Fibroblast of skin of scalp (primary cell): ENCODE measurements at places on chromosomes 2 and 18.
A peak's percentile ranks its signal among the peaks of the same experiment; 100 is the strongest.

DNA sequence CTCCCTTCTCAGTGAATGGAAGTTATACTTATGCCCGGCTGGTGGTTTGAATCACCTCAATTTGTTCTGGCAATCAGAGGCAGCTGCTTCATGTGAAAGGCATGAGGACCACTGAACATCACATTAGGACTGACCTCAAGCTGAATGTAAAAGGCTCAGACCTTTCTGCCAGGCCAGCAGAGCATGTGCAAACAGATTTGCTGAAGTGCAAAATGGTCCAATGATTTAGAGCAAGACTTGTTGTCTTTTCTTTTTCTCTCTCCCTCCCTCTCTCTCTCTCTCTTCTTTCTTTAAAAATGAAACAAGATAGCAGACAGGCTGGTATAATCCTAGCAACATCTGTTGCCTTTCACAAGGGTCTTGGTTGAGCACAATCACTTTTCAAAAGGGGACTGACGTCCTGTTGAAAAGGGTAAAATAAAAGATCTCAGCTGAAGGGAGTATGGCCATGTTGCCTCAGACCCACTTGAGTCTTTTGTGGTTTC, 13.3 kb upstream of the CDH7 start:
- no peak for DNase-seq

DNA sequence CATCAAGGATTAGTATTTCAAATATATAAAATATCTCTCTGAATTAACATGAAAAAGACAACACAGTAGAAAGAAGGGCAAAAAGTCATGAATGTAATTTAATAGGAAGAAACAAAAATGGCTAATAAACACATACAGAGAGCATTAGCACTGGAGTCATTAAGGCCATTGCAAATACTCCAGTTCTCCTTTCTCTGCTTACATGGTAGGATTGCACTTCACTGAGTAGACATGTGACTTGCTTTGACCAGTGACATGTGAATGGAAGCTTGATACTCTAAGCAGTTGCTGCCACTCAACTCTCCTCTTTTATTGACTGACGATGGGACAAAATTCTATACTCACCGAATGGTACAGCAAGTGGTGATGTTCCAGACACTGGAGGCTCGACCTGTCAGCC, 153.9 kb upstream of the LGALSL start:
- no peak for DNase-seq

DNA sequence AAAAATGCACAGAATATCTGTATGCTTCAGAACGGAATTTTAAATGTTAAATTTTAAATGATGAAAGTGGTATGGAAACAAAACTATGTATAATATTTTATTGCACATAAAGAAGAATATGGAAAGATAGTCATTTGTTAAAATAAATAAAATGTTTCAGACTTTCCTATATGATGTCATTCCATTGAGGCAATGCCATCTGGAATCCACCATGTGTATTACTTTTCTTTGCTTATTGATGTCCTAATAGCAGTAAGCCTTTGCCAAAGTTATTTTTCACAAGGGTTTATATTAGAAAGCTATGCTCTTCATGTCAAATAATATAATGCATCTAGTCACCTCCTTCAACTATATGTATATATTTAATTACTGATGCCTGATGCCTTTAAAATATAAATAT, 601.6 kb upstream of the PKDCC start:
- DNase-seq = no peak

- no peak for DNase-seq
Measured at GRCh38 chr2:95240556-95240955, 33.2 kb downstream of the ZNF892 start.

DNA sequence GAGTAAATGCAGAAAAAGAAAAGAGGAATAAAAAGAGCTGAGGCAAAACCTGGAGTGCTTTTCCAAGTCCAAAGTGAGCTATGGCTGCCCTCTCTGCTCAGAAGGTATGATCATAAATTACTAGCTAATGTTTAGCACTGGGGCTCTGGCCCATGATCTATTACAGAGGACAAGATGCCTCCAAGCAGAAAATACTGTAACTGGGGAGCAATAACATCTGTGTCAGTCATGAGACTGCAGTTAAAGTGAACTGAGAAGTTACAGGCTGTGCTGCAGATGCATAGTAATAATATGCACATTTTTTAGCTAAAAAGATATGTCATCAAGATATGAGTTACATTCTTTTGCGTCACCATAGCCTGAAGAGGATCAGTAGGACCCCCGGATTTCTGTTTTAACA, 209.4 kb upstream of the RBBP8 start:
- DNase-seq = peak; percentile 5

- no peak for DNase-seq
Measured at GRCh38 chr2:215386566-215386965, 49.3 kb downstream of the FN1 start.

DNA sequence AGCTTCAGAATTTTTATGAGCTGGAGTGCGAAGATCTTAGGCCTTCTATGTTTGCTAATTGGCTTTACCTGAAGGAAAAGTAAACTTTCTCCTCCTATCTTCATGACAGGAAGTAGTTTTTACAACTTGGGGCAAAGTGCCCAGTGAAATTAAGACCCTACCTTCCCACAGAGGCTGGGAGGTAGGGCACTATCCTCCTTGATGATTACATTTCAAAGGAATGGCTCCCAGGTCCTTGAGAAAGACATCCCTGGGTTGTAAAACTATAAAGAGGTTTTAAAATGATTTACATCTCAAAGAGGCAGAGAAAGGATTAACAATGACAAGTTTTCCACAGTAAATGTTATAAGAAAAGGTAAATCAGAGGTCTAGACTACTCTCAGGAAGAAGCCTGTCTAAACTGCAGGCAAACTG, 155.8 kb downstream of the CDH7 start:
- no peak for DNase-seq

DNA sequence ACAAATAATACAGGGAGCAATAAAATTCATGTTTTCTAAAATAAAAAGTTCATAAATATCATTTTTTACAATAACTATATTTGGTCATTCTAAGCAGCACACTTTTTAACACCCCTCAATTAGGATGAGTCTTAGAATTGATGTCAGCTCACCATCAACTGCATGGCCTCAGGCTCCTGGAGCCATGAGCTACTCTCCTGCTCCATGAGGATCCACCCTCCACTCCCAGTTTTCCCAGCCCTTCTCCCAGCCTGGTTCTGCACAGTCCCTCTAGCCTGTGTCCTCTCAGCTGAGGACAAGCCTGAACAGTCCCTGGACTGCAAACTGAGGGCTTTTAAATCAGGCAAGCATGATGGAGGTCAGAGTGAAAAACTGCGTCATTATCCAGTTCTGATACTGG, 89.1 kb downstream of the SMC6 start:
- no peak for DNase-seq

DNA sequence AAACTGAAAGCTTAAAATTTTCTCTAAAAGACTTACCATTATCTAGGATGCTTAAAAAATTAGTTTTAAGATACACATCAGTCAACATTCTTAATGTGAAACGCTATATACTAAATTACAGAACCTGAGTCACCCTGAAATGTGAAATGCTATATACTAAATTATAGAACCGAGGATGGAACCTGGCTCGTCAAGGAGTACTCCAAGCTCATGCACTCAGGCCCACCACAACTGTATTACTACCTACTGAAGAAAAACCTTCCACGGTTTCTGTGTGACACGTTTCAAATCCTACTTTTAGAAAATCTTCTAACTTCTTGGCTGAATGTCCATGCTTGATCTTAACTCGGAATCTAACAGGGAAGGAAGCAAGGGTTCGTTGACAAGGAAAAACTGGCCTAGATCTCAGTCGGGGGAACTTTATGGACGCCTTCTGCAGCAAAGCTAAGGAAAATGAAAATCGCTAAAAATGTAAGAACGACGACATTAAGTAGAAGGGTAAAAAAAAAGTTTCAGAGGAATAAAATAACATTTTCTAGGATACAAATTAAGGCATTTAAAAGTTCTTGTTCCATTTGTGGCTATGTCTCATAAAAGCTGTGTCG, 1.4 kb downstream of the PRKD3 start:
- DNase-seq = no peak

- peak; percentile 74 for DNase-seq
Measured at GRCh38 chr18:49764032-49764431, 49.3 kb downstream of the ACAA2 start.

GRCh38 chr2:46096260-46096659, 200.9 kb upstream of the EPAS1 start:
- no peak for DNase-seq

DNA sequence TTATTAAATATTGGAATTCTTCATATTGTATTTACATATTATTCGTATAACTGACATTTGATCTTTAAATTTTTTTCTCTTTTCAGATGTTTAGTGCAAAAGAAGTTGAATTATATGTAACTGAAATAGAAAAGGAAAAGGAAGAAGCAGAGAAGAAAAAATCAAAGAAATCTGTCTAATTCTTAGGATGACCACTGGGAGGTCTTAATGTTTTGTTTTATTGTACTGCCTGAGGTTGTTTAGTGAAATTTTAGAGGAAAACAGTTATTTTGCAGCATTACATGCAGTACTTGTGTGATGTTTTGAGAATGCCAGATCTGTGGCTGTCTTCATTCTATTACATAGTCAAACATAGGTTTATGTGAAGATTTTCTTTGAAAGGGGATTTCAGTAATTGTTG, 34.0 kb upstream of the TAF4B start:
- no peak for DNase-seq

GRCh38 chr2:219453671-219454590, 19.3 kb downstream of the SPEG start:
- peak; percentile 99 for DNase-seq

- DNase-seq = no peak
Measured at GRCh38 chr18:57035590-57035989, 111.3 kb upstream of the BOD1L2 start.

- DNase-seq = no peak
Measured at GRCh38 chr2:112118148-112118547, 20.0 kb upstream of the FBLN7 start.

DNA sequence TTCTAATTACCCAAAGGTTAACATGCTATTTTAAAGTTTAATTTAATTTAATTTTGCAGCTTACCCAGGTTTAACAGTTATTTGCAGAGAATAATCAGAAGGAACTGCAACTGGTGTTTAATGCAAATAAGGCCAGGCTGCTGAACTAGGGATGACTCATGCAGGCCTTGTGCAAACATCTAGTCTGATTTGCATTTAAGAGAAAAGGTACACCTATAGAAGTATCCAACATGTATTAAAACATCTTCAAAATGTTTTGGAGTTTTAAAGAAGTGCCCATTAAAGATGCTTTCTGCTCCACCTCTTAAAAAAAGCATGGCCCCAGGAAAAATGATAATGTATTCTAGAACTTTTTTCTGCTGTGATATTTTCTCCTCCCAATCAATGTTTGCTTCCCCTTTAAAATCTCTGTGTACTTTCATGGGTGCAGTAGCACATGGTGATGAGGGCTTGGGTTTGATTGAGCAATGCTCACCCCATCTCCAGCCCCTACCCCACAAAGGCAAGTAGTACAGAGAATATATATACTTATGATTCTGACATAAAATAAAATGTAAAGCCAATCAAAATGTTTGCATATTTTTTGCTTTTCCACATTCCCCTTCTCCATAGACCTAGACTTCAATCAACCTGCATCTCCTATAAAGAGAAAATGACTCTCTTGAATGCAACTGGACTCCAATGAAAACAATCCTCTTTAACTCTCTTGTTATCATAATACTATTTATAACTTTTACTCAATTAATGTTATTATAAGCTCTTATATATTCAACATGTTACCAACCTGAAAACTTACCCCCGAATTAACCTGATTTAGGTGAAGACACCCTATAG, 54.1 kb downstream of the ATP8B1 start:
- DNase-seq = no peak

DNA sequence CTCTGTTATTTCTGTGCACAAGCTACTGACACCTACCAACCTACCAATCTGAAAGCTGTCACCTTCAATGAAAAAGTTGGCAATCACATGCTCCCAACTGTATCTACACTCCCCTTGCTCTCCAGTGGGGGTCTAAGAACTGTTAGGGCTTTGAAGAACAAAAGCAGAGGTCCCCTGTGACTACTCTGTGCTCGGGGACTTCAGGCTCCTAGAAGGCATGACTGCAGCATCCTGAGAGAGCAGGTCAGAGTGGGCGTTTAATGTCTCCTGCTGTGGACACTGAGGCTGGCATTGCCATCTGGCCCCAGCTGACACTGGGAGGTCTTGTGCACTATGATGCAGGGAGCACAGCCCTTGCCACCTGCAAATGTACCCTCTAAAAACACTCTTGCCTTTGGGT, 93.3 kb downstream of the ACTR2 start:
- no peak for DNase-seq

DNA sequence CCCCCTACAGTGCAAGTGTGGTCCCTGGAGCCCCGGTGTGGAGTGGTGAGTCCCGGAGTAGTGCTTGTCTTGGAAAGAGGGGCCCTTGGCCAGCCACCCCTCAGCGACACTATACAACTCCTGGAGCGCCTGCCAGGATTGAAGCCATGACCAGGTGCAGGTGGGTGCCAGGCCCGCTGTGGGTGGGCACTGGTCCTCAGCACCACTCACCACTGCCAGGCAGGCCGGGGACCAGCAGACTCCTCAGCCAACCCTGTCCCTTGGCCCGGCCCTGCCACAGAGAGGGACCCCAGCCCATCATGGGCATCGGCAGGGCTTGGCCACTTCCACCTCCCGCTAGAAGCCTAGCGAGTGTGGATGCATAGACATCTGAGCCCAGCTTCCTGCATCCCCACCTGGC, 42.2 kb downstream of the STK25 start:
- no peak for DNase-seq

DNA sequence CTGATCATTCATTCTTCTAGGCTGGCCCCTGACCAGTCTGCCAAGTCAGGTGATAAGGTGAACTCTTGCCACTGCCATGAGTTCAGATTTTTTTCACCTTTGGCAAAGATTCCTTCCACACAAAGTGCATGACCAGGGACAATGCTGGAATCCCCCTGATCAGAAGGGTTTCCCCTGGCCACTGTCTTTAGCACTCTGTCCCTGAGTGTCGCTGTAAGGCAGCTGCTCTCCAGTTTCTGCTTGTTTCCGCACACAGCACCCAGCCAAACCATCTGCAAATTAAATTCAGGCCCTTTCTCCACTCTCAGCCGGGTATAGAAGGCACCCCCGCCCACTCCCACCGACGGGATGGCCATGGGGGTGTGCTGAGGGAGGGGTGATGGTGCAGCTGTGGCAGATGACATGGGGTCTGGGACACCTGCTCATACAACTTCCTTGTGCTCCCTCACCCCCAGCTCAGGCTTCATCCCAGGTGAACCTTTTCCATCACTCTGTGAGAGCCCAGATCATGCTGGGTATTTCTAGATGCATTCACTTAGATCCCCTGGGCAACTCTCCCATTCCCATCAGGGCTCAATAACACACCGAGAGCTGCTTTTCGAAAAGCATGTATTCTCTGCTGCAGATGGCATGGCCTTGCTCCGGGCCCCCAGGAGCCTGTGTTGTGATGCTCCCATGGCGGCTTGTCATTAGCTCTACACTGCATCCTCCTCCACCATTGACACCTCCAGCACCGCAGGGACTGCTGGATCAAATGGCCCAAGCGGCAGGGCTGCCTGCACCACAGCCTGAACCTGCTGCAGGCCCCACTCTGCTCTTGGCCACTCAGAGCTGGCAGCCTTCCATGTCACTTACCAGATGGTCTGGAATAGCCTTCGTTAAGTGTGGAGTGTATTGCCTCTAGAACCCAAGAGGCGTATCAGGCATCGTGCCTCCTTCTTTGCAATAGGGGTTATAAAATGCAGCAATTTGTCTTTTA, 52.3 kb upstream of the ROCK2 start:
- DNase-seq = no peak
